Psoas muscle (tissue), 8 donors: ENCODE measurements at places on chromosomes 4 and X. TPM values are rescaled to one million over a fixed set of nuclear protein-coding genes. Genes with fewer than 3 reads are reported as not detected.

DNA sequence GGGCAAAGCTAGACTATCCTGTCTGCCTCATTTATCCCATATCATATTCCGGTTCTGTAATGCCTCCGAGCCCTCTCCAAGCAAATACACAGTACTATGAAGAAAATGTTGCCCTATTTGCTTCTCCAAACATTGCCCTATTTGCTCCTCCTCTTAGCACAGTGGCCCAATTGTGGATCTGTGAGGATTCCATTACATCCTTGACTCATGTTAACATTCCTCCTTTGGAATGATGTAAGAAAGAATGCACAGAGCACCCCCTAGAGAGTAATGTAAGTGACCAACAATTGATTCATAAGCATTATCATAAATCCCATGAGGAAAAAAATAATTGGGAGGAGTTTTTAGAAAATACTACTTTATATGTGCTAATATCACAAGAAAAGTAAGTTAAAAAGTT lies 11.3 kb upstream of the BTC start:
- no peak overlapping the region for H3K4me3 ChIP-seq
- H3K4me1 ChIP-seq = no peaks in the 10 kb centered on the region
- no peaks in the 10 kb centered on the region for H3K27me3 ChIP-seq
- DNase-seq = no peak

The FAM47C gene
- not detected for total RNA-seq

GRCh38 chr4:76955182-76955581 lies 5.6 kb downstream of the SEPTIN11 start:
- H3K4me3 ChIP-seq = no peak overlapping the region
- no peak for DNase-seq
- H3K4me1 ChIP-seq = peaks cover 8% of the 10 kb centered on the region
- H3K36me3 ChIP-seq = no peaks in the 10 kb centered on the region
- no peaks in the 10 kb centered on the region for H3K27me3 ChIP-seq

DNA sequence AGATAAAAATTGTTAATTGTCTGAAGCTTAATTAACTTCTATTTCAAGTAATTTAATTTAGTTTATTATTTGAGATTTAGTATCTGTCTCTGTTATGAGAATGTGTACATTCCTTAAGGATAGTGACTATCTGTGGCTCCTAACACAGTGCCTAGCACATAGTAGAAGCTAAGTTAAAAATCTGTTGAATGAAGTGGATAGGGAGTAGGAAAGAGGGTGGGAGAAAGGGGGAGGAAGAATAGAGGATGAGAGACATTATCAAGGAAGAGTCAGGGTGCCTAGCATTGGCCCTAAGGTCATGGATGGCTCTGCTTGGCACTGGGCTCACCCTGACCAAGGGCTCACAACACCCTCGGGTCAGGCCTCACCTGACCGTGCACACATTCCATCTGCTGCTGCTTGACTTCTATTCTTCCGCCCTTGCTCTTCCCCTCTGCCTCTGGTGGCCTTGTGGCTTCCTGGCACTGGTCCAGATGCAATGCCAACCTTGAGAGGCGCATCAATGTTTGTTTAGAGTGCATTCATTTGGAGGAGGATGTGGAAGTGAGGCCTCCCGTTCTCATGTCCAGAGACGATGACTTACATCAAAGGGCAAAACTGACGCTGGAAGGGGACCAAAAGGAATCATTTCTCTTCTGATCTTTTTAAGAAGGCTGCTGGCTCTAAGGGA lies 42.3 kb downstream of the TRIM2 start:
- no peaks in the 10 kb centered on the region for H3K36me3 ChIP-seq
- H3K27ac ChIP-seq = no peak overlapping the region
- no peak overlapping the region for H3K4me3 ChIP-seq
- no peaks in the 10 kb centered on the region for H3K27me3 ChIP-seq
- DNase-seq = no peak
- peaks cover 19% of the 10 kb centered on the region for H3K4me1 ChIP-seq
